ENCODE measurements at places on chromosomes 3 and 15. TPM values are rescaled to one million over a fixed set of nuclear protein-coding genes. Genes with fewer than 3 reads are reported as not detected.

The UPK1B gene
- 9.5 TPM for polyA plus RNA-seq

The CADPS gene
- polyA plus RNA-seq, result 2.4 TPM

The MGLL gene
- polyA plus RNA-seq, result 12.3 TPM

The PIK3CB gene
- polyA plus RNA-seq, result 34.1 TPM

The CCR8 gene
- polyA plus RNA-seq, result not detected

The ITPKA gene
- polyA plus RNA-seq, result 0.64 TPM

The ADIPOQ gene
- not detected for polyA plus RNA-seq

The AMIGO3 gene
- polyA plus RNA-seq, result 1.2 TPM

The CCR9 gene
- polyA plus RNA-seq, result not detected

The RAD51 gene
- polyA plus RNA-seq, result 14.9 TPM

The EXD1 gene
- not detected for polyA plus RNA-seq

DNA sequence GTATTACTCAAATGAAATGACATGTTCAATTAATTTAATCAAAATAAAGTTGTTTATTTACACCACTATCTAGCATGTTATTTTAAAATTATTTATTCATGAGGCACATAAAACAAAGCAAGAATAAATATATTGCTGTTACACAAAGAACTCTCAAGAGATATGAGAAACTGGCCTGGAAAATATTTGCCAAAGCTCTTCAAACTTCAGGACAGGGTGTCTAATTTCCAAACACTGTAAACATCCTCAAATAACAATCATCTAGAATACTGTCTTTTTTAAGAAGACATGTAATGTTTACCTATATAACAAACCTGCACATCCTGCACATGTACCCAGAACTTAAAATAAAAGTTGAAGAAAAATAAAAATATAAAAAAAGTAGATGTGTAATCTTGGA, 876.6 kb downstream of the TUSC7 start:
- no peak for DNase-seq

DNA sequence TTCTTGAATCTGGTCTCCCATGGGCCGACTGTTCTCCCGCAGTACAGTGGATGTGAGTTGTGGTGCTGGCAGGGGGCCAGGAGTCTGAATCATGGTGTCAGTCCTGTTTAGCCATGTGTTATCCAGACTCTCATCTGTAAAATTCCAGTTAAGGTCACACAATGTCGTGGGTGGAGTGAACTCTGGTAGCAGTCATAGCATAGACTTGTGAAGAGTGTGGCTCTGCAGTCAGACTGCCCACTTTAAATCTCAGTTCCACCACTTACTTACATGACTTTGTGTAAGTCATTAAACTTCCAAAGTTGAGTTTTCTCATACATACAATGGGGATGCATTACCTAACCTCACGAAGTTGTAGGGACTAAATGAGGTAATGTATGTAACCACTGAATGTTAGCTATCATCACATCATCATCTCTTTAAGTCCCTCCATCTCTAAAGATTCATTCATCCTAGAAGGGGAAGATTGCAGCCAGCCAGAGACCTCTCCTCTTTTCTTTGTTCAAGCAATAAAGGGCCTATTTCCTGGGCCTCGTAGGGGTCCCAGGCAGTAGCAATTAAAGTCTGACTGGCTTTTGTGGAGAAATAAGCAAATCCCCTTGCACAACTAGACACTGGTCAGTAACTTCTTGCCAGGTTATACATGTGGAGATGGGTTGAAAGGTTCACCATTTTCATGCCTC, 93.9 kb downstream of the PCCB start:
- no peak for DNase-seq

GRCh38 chr15:90015749-90016148, 14.6 kb downstream of the ZNF710 start:
- no peak for DNase-seq

GRCh38 chr15:47362118-47362905, 355.0 kb upstream of the SEMA6D start:
- no peak for DNase-seq

DNA sequence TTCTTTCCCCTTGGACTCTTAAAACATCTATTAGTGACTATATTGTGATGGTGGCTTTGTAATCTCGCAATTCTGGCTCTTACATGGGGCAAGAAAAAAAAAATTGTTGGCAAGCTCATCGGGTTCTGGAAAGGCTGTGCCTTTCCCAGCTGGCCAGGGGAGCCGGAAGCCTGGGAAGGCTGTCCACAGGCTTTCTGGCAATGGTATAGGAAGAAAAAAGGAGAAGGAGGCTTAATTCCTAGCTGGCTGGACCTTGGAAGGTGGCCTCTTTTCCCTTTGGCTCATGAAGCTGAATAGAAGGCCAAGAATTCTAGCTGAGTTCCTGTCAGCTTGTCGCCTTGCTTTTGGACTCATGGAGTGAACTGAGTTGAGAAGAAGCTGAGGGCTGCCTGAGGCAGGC, 243.5 kb upstream of the SEMA6D start:
- DNase-seq, result no peak

- no peak for DNase-seq
Measured at GRCh38 chr3:9727743-9728142, 3.8 kb upstream of the BRPF1 start.

DNA sequence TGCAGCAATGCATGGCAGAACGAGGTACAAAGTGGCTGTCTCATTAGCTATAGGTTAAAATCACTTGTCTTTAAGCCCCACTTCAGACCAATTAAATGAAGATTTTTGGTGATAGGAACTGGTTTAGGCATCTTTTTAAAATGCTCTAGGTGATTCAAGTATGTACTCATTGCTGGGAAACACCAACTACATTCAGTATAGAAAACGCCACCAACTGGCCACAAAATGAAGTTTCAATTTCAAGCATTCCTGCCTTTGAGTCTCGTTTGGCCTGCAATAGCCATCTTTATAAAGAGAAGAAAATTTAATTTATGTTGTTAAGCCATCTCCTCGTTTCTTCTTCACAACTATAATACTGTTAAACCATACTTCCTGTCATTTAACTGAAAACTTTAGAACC, 587.9 kb downstream of the GBE1 start:
- no peak for DNase-seq

GRCh38 chr3:41477399-41478014, 278.2 kb downstream of the CTNNB1 start:
- DNase-seq, result no peak

DNA sequence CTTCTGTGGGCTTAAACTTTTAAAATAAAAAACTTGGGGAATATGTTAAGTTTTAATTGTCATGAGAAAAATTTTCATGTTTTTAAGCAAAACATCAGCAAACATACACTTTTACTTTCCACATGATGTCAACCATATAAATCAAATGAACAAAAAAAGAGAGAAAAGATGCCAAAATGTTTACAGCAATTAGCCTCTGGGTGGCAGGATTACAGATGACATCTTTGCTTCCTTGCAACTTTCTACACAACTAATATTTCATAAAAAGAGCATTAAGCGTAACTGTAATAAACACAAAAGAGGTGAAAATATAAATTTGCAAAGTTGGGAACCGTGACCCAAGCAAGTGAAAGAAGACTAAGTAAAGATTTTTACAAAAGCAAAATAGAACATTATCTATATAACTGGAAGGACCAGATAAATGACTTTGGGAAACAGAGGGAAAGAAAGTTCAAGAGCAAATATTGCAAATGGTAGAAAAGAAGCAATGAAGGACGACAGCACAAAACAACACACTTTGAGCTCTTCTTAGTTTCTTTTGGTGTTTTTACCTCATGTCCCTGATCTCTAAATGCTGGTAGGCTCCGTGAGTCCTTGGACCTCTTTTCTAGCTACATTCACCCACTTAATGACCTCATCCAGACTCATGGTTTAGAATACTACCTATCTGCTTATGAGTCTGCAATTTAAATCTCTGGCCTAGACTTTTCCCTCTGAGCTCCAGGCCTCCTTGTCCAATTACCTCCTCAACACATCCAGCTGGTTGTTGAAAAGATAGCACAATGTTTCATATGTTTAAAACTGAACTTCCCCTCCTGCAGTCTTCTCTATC, 9.4 kb downstream of the TP53BP1 start:
- DNase-seq, result no peak

GRCh38 chr3:156030723-156031122, 89.7 kb upstream of the KCNAB1 start:
- no peak for DNase-seq

DNA sequence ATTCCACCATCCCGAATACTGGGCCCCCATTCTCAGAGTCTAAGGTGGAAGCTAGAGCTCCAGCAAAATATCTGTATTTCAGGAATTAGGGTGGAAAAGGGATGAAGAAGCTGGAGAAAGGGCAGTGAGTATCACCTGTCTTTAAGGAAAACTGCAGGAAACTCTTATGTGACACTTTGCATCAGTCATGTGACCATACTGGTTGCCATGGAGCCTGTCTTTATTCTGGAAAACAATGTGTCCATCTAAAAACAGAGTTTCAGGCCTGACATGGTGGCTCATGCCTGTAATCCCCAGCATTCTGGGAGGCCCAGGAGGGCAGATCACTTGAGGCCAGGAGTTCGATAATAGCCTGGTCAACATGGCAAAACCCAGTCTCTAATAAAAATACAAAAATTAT, 52.9 kb upstream of the FSIP1 start:
- DNase-seq, result no peak

DNA sequence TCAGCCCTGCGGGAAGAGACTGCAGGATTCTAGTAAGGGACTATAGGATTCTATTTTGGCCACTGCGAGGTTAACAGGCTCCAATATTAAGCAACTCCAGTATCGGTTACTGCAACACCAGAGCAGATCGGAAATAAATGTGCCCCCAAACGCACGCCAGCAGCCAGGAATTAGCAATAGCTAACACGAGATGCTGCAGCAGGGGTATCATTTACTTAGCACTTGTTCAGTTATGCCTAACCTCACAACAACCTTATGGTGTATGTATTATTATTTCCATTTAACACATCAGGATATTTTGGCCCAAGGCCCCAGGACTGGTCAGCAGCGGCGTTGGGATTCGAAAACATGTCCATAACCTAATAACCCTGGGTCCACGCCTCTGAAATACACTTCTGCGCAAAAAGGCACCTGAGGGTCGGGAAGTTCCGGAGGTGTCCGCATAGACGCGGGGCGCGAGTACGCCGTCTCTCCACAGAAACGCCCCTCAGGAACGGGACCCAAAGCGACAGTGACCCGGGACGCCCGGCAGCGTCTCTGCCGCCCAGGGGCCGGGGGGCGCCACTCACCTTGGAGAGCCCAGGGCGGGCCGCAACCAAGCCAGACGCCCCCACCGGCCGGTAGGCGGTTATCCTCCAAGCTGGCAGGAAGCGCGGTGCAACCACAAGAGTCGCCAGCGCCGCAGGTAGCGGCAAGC, 681 bp downstream of the PIK3CB start:
- no peak for DNase-seq

DNA sequence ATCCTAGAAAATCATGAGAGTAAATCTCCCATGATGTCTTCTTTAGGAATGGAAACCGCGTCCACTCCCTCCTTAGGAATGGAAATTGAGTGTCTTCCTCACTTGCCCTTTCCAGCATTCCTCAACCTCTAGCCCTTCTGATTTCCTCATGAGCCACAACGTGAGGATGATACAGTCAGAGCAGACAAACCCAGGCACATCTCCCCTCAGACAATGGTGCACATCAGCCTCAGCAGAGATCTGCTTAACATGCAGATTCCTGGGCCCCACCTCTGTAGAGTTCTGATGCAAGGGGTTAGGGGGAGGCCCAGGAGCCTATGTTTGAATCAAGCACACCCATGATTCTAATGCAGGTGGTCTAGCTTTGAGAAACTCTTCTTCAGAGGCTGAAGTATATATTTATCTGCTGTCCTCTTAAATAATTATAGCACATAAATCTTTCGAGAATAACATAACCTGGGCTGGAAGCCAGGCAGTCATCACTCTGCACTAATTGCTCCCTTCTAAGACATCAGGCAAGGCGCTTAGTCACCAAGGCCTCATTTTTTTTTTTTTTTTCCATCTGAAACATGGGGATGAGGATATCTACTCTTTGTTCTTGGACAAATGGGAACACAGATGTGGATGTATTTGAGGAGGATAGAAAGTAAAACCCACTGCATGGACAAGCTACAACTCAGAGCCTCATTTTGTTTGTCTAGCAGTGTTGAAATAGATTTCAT, 81.7 kb downstream of the PRICKLE2 start:
- no peak for DNase-seq

- no peak for DNase-seq
Measured at GRCh38 chr15:58141894-58142293, 3.7 kb downstream of the AQP9 start.

- DNase-seq, result no peak
Measured at GRCh38 chr3:11467875-11468274, 175.8 kb downstream of the VGLL4 start.

DNA sequence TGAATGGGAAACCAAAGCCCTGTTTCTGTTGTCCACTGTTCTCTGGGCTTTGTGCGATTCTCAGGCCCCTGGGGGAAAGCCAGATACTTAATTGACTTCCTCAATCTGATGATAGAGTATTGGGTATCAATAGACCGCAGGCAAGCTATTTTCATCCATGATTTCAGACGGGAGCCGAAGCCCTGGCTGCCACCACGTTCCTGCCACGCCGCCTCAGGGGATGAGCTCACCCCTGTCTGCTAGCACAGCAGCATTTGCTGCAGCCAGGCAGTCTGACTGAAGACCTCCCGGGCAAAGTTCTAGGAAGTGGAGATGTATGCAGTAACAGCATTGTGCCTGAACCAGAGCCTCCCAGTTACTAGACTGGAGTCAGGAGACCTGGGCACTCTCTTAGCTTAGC, 69.8 kb downstream of the ISG20 start:
- no peak for DNase-seq

- DNase-seq, result no peak
Measured at GRCh38 chr15:45794304-45794703, 159.5 kb downstream of the SQOR start.

GRCh38 chr3:427128-427527, 230.6 kb downstream of the CHL1 start:
- no peak for DNase-seq

DNA sequence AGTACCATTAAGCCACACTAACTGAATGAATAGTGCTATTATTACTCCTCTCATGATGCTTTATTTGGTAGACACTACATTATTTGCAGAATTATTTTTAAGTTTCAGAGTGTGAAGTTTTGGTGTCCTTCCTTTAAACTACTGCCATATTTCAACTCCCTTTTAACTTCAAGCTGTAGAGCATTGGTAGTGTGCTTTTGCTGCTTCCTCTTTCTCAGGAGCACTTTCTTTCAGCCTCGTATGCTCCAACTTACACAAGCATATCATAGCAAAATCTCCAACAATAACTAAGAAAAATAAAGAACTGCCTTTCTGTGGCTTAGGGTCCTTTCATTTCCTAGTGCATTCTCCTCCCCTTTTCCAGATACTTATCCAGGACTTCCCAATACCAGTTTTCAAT, 476.4 kb upstream of the AGTR1 start:
- no peak for DNase-seq
